ENCODE measurements at places on chromosomes 6 and 20.
A peak's percentile ranks its signal among the peaks of the same experiment; 100 is the strongest.

GRCh38 chr20:11000416-11000815 is 326.6 kb upstream of the JAG1 start:
- DNase-seq: no peak

GRCh38 chr6:21665110-21665391 is 71.5 kb downstream of the SOX4 start:
- no peak for DNase-seq

DNA sequence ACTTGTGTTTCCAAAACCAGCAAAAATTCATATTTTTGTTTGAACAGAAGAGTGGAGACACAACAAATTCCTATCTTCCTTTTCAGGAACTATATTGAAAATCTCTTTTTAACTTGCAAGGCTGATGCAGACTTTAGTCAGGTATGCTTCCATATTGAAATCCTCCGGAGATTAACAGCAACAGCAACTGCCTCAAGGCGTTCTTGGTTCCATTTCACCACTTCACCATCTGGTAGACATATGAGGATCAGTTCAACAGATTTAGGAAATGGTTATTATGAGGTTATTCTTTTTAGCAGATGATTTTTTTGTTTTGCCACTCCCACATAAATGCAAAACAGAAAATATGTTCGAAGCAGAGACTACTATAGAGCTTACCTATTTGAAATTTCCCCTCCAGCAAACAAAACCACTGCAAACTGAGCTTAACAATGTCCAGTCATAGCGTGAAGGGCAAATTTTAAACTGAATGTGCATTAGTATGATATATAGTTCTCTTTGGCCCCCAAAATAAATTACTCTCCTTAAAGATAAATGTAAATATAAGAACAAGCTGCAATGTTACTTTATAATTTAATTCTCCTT is 520.5 kb upstream of the ADGRB3 start:
- DNase-seq: no peak

DNA sequence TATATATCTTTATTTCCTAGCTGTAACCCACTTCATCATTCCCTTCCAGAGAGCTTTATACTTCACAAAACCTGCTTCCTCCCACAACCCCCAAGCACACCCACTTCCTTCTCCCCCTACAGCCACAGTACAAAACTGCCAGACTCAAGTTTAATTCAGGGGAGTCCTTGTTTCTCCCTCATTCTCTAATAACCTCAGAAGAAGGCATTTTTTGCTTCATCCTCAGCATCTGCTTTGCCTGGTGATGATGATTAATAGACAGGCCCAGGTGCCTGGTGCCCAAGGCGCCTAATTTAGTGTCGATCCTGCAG is 414.3 kb downstream of the KIF16B start:
- DNase-seq: no peak

GRCh38 chr6:64330694-64331307 is 695.2 kb downstream of the PHF3 start:
- no peak for DNase-seq

- no peak for DNase-seq
Observed at GRCh38 chr6:44542401-44543116, 155.1 kb downstream of the CDC5L start.

GRCh38 chr6:40359808-40360207 is 227.4 kb downstream of the LRFN2 start:
- peak; percentile 40 for DNase-seq

GRCh38 chr6:14997507-14997906 is 248.4 kb upstream of the JARID2 start:
- DNase-seq: no peak

DNA sequence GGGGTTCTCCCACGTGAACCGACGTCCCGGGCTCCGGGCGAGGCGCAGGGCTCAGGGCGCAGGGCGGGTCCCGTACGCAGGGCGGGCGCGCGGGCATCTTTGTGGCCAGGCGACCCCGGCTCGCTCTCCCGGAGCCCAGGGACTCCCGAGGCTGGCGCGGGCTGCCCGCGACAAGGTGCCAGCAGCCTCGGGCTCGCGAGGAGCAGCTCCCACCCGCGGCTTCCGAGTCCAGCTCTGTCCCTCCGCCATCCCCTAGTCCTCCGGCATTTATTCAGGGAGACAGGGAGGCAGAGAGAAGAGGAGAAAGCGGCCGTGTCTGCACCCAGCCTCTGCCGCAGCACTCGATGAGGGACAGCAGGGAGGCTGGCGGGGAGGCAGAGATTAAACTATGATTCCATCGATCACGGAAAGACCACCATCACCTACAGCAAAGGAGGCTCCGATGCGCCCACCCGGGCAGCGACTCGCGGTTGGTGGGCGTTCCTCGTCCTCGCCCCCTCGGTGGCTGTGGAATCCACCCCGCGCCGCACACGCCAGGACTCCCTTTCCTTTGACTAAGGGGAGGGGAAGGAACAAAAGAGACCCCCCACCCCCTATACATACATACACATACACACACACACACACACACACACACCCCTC is 1.1 kb downstream of the RGS17 start:
- no peak for DNase-seq

DNA sequence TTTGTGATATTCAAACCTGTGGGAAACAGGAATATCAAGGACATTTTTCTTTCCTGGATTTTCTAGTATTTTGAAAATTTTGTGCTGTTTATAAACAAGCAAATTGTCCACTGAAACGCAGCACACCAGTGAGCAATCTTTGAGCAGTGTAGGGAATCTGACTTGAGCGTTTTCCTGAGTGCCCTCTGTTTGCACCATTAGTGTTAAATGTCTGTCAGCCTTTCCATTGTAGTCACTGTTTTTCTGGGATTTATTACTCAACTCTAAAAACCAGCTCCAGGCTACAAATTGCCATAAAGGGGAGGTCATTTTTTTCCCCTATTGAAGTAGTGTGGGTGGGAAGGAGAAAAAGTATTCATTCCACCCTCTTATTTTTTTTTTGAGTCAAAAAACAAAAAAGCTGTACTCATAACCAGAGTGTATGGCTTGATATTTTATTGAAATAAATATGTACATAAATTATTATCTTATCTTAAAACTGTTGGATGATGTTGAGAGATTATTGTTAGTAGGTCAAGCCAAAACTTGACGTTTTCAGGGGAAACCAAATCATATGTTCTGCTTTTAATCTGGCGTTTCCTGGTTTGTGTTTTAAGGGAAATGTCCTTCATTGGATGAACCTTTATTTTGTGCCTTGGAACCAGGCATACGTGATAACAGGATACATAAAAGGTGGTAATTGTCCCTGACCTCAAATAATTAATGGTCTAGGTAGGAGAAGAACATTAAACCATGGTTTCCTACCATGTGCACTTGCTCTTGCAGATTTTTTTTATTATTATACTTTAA is 51.8 kb downstream of the TSHZ2 start:
- no peak for DNase-seq

DNA sequence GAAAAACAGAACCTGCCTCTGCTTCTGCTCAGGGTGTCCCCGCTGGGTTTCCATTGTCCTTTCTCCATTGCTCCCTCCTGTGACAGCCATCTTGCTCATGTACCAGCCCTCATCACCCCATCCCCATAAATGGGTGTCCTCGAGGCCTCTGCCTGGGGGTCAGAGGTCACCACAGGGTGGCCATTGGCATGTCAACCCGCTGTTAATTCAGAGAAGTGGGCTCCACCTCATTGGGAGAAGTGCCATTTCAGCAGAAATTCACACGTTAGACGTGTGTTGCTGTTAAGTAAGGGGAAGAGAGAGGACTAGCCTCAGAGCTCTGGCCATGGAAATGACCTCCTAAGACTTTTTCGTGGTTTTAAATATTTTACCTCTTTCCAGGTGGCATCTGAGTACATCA is 71.9 kb downstream of the PTPN1 start:
- DNase-seq: no peak

DNA sequence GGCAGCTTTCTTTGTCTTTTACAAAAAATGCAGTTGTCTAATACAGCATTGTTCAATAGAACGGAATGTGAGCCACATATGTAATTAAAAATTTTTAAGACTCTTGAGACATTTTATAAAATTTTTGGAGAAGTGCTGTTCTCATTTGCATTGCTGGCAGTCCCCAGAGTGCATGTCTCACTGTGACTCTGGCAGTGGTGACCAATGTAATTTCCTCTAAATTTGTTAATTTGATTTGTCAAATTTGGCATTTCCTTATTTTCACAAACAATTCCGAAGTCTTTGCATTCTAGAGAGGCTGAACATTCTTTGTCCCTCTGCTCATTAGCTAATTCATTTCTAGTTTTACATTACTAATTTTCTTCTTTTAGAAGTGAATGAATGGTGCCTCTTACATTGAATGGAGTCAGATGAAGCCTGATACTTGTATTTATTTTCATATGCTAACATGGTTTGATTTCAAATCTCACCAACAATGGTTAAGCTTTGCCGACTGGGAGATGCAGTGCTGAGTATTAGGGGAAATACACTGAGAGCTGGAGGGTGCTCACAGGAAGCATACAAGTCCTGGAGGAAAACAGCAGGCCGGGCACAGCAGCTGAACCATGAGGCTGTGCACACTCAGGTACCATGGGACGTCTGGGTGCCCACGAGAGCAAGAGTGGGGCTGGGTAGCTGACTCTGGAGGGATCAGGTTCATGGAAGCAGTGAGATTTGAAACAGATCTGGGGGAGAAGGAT is 68.5 kb upstream of the ARMC2 start:
- DNase-seq: no peak

DNA sequence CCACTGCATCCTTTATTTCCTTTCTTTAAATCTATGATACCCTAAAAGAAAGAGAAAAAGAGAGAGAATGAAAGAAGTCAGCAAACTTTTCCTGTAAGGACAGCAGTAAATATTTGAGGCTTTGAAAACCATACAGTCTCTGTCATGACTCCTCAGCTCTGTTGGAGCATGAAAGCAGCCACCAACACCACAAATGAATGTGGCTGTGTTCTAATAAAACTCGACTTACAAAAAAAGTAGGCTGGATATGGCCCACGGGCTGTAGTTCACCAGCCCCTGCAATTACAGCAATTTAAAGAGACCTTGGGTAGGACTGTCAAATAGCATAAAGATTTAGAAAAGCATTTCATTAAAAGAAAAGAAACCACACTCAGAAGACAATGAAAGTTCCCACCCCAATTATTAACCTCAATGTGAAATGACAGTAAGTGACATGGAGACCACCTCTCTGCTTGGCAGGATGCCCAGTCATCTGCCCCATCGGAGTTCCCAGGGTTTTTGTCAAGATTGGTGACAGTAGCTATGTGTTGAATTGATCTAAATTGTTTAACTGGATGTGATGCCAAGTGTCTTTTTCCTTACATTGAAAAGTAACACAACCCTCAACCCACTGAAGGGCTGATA is 50.9 kb downstream of the TNFRSF21 start:
- no peak for DNase-seq

- DNase-seq: no peak
Observed at GRCh38 chr6:106783640-106784566, 154.5 kb downstream of the QRSL1 start.

All from NCI-H187 treated with DMSO at 0.1 percent for 48 hours (cell line).